ENCODE measurements at places on chromosomes 2 and 18.

GRCh38 chr2:222869252-222869560, 8.4 kb downstream of the ACSL3 start:
- DNase-seq: no peak

GRCh38 chr18:42030586-42031182, 75.7 kb downstream of the PIK3C3 start:
- no peak for DNase-seq

- no peak for DNase-seq
These were observed 11.1 kb downstream of the RTTN start for GRCh38 chr18:70194227-70194890.

DNA sequence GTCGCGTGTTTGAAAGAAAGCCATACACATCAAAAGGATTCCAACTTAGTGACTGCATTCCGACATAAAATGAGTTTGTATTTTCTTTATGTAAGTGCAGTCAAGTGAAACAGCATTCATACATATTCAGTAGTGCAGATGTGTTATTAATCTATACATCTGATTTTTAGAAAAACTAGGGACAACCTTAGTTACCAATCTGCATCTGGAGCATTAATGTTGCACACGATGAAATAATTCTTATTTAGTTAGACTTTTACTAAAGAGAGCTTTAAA, 1.9 kb downstream of the GORASP2 start:
- DNase-seq: no peak

DNA sequence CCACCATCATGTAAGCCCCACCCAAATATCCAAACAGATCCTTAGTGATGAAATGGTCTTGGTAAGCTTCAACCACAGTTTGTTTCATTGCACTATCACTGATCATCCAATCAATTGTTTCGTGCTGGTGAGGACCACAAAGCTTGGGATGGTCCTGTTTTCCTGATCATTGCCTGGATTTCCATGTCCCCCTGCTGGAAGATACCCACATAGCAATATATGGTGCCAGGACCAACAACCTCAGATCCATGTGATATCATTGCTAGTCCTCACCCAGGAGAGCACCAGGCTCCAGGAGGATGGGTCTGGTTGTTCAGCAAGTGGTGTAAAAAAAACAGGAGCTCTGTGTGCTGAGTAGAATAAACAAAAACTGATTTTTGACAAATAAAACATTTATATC, 206.5 kb upstream of the SH3BP4 start:
- DNase-seq: no peak

DNA sequence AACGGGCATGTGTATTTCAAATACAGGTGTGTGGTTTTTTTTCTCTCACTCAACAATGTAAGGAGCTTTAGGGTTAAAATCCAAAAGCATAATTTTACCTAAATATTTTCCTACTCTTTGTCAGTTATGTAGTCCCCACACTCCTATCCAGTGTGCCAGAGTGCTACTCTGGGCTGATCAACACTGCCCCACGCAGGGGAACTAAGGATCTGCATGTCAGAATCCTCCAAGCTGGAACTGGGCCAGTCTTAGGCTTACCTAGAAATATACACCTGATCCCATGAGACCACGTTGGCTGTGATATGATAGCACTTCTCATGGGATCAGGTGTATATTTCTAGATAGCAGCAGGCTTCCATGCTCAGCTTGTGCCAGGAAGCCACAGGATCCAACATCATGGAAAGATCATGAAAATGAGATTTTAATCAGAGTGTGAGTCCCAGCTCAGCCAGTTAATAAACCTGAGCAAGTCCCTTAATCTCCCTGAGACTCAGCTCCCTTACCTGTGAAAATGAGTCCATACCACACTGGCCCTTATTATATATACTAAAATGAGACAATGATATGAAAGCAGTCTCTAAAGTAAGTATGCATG, 29.7 kb downstream of the CCDC141 start:
- DNase-seq: peak; percentile 27

DNA sequence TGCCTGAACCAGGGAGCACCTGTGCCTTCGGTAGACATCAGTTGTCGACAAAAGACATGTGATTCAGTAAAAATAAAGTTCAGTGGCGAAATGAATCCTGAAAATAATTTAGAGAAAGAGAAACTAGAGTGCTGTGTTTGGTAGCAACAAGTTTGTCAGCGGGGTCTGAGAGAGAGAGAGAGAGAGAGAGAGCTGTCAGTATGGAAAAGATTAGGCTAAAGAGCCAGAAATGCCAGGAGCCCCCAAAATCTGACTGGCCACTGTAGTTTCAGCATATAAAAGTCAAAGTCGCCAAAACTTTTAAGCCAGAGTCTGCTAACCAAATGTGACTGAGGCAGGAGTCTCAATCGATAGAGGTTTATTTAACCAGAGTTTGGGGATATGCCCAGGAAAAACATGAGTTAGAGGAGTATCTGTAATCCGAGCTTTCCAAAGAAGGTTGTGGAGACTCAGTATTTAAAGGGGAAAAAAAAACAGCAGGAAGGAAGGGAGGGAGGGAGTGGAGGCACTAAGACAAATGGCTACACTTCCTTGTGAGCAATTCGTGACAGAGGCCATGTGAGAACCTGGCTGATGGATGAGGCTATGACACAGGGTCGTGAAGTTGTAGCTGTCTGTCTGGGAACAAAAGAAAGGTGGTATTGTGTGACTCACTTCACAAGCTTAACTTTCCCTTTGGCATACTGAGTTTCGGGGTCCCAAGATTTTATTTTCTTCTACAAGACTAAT, 20.5 kb upstream of the GNAL start:
- DNase-seq: peak; percentile 13

- no peak for DNase-seq
These were observed 46.6 kb upstream of the SERTAD2 start for GRCh38 chr2:64700133-64700809.

DNA sequence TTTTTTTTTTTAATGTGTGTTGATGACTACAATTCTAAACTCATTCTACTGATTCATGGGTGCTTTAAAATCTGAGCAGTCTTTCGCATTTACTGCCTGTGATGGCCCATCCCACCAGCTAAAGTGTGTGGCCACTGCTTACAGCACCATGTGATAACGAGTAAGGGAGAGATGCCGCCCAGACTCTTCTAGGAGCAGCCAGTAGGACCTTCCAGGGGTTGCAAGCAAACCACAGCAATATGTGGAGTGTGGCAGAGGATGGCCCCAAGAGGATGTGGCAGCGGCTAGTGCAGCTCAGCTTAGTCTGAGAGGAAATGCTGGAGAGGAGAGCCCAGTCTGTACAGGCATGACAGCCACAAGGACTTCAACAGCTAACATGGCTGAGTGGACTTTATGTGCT, 14.9 kb downstream of the IL1B start:
- DNase-seq: no peak

DNA sequence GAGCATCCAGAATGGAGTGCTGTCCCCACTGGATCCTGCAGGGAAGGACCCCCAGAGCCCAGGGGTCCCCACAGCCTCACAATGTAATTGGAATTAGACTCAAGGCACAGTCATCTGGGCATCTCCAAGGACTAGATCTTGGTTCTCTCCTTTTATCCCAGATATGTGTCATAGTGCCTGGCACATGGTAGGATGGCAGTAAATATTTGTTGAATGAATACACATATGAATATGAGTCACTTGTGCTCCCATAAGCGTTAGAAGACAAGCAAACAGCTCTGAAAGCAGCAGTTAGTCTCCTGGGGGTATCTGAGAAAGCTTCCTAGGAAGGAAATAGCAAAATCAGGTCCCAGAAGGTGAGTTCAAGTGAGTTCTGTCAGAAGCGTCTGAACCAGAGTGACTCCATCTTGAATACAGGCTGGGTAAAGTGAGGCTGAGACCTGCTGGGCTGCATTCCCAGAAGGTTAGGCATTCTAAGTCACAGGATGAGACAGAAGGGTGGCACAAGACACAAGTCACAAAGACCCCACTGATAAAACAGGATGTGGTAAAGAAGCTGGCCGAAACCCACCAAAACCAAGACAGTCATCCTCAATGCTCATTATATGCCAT, 234.1 kb upstream of the ID2 start:
- no peak for DNase-seq

DNA sequence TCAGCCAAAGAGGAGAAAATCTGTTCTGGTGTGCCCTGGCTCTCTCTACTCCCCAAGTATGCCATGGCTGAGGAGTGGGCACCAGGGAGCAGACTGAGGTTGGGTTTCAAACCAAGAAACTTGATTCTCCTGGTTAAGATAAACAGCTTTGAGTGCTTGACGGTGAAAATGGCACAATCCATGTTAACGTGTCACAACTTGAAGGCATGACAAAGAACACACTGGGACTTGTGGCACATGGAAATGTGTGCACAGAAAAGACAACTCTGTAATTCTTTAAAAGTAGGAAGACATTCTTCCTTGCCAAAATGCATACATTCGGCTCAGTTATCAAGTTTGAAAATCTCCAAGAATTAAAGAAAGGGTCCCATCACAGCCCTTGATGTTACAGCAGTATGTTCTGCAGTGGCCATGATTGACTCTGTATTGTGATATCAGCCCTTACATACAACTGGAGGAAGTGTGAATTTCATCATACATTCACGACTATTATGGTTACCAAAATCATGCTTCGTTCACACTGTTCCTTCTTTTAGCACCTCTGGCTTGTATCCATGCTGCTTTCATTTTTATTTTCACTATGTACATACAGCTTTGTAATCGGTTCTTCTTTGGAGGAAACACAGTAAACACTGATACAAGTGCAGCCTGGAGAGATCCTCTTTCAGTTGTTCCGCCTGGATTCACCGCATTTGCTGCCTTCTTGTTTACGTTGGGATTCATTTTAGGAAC, 15.6 kb upstream of the ACTG2 start:
- DNase-seq: no peak

GRCh38 chr18:32443706-32444215, 26.9 kb downstream of the GAREM1 start:
- DNase-seq: no peak

DNA sequence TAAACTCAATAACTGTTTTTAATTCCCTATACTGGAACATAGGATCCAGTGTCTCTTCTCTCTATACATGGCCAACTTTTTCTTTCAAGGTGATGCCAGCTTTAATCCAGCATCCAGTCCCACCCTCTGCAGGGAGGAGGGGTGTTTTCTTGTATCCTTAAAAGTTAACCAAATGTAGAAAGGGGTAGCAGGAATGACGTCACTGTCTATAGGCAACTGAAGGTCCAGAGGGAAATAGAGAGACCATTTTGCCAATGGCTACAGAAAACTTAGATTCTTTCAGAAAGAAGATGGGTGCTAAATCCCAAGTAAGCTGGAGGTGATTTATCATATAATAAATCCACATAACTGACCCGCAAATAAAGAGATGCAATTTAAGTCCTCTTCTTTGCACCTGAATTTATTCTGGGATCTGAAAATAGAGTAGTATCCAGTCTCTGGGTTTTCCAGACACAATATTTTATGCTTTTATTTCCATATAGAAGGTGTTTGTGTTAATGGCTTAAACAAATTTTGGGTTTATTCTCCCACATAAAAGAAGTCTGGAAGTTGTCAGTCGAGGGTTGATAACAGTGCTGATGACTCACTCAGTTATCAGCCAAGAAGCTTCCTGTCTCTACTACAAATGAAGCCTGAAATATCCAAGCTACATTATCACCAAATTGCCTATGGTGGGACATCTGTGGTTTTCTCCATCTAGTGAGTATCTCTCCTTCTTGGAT, 5.7 kb upstream of the DNER start:
- no peak for DNase-seq

DNA sequence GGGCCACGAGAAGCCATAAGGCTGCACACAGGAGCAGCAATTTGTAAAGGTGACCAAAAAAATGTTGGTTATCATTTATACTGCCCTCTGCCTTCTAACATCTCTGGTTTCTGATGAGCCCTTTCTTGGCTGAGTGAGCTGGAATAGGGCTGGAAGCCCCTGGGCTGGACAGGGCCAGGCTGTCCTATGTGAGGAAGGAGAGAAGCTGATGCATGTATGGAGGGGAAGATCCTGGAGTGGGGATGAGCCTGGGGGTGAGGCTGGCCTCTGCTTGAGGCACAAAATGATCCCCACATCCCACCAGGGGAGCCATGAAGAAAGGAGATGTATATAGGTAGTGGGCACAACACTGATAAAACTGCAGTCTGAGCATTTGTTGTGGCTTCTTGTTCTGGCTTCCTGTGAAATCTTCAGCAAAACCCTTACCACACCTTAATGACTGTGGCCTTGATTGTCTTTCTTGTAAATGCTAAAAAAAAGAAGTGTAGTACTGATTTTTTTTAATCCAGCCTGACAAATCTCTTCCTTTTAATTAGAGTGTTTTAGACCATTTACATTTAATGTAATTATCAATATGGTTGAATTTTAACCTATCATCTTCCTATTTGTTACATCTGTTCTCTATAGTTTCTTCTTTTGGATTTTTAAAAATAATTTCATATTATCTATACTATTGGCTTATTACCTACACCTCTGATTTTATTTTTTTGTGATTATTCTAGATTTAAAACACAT, 5.6 kb downstream of the SNED1 start:
- DNase-seq: no peak

GRCh38 chr2:181998041-181998835, 12.6 kb downstream of the PPP1R1C start:
- DNase-seq: no peak

DNA sequence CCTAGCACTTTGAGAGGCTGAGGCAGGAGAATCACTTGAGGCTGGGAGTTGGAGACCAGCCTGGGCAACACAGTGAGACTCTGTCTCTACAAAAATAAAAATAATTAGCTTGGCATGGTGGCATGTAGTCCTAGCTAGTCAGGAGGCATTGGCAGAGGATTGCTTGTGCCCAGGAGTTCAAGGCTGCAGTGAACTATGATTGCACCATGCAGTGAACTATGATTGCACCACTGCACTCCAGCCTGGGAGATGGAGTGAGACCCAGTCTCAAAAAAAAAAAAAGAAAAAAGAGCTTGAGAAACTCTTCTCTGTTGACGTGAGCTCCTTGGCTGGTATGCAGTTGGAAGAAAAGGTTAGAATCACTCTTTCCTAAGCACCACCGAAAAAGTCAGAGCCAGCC, 125.1 kb upstream of the TNP1 start:
- peak; percentile 76 for DNase-seq

- peak; percentile 44 for DNase-seq
These were observed 874 bp downstream of the NDUFAF7 start for GRCh38 chr2:37232131-37232933.

DNA sequence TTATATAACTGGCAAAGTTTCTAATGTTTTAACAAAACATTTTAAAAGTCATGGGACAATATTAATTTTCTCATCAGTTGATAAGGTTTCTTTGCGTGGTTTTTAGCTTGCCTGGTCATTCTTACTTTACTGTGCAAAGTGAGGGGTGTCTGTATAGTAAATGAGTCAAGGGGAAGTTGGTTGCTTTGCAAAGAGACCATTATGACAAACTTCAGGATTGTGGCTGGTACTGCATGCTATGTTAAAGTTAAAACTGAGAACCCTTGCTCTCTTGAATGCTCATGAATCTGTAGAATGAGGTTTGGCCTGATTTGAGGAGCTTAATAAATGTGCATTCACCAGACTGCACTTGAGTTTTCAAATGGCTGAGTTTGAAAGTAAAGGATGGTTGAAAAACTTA, 47.0 kb downstream of the COL4A4 start:
- no peak for DNase-seq
